NCI-H460 (cell line): ENCODE measurements at places on chromosomes 7 and 10.

- no peak for DNase-seq
Measured at GRCh38 chr10:16991011-16991410, 138.6 kb downstream of the CUBN start.

DNA sequence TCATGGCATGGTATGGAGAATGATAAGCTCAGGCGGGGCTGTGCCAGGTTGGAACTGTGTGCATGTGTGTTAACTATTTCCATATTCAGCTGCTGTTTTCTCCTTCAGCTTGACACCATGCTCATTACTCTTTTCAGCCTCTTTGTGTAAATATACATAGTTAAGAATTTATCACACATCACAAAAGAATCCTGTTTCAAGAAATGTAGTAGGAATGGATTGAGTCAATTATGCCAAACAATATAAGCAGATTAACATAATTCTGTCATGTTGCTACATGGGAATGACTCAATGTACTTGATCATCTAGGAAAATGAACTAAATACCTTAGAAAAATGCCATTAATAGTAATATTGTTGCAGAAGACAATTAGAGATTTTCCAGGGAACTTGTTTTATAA is 687.4 kb downstream of the PARD3 start:
- no peak for DNase-seq

- no peak for DNase-seq
Measured at GRCh38 chr7:141441837-141442627, 109.2 kb upstream of the AGK start.

DNA sequence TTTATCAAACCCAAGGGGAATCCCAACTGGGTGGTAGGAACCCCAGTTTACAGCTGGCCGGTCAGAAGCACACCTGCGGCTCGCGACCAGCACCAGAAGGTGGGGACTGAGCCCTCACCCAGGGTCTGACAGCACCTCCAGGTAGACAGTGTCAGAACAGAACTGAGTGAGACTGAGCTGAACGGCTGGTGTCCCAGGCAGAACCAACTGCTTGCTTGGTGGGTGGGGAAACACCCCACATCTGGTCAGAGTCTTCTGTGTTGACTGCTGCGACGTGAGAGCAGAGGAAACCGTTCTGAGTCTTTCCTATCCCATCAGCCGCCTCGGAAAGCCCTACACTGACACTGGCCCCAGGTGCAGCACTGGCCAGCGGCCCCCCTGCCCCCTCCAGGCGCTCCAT is 160.7 kb downstream of the MAD1L1 start:
- DNase-seq = no peak

- DNase-seq = no peak
Measured at GRCh38 chr7:143043391-143043790, 8.8 kb upstream of the OR6V1 start.

GRCh38 chr7:79176859-79177477 is 276.5 kb downstream of the MAGI2 start:
- DNase-seq = peak; percentile 47

- DNase-seq = no peak
Measured at GRCh38 chr10:88541116-88541626, 41.9 kb downstream of the RNLS start.

GRCh38 chr7:142709921-142710320 is 39.4 kb upstream of the PRSS1 start:
- no peak for DNase-seq

- DNase-seq = no peak
Measured at GRCh38 chr7:104296900-104297299, 31.5 kb upstream of the LHFPL3 start.

GRCh38 chr7:76430211-76430610 is 5.5 kb downstream of the ZP3 start:
- DNase-seq = no peak

DNA sequence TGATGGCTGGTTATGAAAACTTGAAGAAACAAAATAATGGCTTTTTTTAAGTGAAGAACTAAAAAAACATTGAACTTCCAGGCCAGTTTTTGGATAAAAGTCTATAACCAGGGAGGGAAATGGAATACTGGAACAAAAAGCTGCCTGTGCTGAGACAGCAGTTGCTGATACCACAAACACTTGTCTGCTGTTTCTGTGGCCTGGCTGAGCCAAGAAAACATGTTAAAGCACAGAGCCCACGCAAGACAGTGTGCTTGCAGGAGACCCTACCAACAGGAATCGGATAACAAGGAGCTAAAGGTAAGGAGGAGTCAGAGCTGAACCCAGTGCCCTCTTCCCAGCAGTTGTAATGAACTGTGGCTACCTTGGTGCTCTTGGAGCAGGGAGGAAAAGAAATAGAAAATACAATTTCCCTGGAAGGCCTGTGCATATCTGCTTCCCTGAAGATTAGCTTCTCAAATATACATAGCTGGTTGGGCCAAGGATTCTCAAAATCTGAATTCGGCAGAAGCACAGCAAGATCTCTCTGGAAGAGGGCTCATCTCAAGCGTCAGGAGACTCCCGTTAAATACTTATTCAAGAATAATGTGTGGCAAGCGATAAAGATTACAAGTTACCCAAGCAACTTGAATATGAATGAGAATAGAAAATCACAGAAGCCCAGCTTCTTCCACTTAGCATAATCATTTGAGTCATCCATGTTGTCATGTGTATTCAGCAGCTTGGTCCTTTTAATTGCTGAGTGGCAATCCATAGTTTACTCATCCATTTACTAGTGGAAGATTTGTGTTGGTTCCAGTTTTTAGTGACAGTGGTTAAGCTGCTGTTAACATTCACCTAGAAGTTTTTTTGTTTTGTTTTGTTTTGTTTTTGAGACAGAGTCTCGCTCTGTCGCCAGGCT is 87.6 kb downstream of the NOD1 start:
- DNase-seq = no peak

DNA sequence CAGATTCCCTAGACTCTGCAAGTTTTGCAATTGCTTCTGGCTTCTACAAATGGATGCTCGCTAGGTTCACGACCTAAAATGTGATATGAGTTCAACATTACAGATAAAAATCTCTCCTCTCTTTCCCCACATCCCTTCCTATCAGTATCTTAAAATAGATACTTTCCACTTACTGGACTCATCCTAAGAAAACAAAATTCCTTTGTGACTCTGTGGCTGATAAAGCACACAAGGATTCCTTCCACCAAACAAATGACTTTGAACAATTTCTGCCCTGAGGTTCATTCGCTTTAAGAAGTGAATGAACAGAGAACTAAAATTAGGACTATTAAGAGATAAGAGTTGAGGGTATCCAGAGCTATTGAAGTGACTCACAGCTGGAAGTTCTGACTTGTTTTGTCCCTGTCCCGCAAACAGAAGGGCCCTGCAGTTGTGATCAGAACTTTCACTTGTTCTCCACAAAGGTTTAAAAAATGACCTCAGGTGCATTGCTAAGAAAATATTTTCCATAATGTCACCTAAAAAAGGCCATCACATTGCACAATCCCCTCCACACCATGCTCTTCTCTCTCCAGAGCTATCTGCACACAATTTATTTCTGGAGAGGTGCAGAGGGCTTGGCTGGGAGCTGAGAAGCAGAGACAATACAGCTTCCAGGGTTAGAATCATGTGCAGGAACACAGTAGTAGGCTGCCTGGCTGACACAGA is 96.1 kb downstream of the PIP4K2A start:
- DNase-seq = no peak

DNA sequence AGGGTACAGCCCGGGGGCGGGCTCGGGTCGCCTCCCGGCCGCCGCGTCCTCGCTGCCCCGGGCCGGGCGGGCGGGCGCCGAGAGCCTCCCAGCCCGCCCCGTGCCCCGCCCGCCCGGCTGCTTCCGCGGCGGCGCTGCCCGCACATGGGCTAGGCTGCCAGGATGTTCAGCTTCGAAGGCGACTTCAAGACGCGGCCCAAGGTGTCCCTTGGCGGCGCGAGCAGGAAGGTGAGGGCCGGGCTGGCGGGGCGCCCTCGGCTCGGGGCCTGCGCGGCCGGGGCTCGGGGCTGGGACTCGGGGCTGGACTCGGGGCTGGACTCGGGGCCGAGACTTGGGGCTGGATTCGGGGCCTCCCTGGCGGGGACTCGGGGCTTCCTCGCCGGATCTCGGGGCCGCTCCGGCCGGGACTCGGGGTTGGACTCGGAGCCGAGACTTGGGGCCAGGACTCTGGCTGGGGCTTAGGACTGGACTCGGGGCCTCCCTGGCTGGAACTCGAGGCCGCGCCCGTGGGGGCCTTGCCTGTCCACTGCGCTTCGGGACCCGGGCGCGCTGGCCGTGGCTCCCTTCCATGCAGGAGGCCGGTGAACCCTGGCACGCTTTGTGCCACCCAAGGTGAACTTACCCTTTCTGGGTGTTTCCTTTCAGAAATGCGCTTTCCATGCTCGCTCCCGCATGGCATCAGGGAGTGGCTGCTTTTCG is 534 bp downstream of the UBE3C start:
- no peak for DNase-seq

DNA sequence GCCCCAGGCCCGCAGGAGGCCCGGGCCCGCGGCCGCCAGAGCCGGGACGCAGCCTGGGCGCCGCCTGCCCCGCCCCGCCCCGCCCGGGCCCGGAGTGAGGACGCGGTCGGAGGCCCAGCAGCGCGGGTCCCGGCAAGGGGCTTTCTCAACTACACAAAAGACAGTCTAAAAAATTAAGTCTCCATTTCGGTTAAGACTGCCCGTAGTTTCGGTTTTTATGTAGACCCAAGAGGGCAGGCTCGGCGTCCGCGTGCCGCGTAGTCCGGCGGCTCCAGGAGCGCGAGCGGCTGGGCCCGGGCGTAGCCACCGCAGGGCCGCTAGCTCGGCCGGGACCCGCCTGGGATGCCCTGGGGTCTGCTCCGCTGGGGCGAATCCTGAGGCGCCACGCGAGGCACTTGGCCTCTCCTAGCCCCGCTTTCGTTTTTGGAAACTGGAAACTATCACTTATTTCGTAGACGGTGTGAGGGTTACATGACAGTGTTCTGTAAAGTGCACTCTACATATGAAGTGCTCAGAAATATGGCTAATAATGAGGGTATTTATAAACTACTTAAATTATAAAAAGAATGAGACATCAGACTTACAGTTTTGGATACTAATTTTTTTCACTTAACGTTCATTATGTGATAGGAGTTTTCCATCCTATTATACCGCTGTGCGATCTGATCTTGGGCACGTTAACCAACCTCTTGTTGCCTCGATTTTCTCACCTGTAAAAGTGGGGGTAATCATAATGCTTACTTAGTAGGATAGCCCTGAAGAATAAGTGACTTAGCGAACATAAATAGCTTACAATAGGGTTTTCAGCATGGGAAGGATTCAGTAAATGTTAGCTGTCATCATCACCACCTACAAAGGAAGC is 573 bp downstream of the BLVRA start:
- no peak for DNase-seq

GRCh38 chr10:126196281-126196680 is 192.0 kb downstream of the ADAM12 start:
- no peak for DNase-seq

GRCh38 chr10:127943336-127943910 is 36.5 kb downstream of the PTPRE start:
- no peak for DNase-seq

- no peak for DNase-seq
Measured at GRCh38 chr7:99002827-99003212, 124.5 kb downstream of the TRRAP start.

DNA sequence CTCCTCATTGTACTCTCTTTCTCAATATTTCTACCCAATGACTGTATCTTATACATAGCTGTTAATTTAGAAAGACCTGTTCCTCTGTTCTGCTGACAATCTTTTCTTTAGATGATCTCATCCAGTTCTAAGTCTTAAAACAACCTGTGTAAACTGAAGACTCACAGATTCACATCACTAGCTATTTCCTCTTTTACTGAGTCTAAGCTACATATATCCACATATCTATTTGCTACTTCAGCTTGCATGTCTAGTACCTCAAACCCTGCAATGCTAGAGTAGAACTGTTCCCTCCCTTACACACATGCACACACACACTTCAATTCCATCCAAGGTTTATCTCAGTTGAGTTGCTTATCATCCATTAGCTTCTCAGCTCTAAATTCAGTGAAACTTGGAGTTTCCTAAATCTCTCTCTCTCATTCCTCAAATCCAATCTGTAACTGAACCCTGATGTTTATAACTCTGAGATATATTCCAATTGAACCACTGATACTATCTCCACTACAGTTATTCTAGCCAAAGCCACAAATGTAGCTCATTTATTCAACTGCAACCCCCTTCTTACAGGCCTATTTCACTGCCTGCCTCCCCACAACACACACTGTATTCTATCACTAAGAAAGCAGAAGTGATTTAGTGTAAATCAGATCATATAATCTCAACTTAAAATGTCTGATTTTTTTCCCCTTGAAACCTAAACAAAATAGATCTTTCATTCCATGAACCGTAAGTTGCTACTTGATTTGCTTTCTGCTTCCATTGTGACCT is 1036.8 kb upstream of the POT1 start:
- no peak for DNase-seq

DNA sequence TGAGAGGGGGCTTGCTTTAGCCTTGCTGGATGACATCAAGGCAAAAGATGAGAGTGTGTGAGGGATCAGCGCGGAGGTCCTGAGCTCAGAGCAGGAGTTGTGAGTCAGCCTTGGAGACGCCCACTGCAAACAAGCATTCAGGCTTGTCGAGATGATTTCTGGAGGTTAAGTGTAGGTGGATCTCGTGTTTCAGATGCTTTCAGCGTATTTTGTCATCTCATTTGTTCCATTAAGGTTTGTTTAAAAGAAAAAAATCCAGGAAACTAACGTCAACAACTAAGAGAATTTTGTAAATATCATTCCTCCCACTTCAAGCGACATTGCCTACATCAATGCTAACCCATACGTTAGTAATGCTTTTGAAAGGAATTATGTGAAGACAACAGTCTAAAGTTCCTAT is 715.4 kb upstream of the NRP1 start:
- DNase-seq = no peak

- no peak for DNase-seq
Measured at GRCh38 chr10:103983367-103983911, 16.5 kb downstream of the SLK start.

DNA sequence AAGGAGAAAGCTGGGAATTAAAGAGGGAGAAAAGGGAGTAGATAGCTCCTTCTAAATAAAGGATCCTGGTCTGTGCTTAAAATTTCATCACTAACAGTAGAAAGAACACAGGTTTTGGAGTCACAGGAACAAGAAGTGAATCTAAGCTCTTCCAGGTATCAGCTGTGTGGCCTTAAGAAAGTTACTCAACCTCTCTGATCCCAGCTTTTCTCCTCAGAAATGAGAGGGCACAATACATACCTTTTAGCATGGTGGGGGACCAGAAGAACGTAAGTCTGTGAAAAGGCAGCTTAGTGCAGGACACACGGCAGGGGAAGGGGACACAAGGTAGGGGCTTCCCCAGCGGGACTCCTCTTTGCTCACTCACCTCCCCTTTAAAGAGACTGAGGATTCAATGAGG is 13.4 kb downstream of the GFRA1 start:
- DNase-seq = no peak

DNA sequence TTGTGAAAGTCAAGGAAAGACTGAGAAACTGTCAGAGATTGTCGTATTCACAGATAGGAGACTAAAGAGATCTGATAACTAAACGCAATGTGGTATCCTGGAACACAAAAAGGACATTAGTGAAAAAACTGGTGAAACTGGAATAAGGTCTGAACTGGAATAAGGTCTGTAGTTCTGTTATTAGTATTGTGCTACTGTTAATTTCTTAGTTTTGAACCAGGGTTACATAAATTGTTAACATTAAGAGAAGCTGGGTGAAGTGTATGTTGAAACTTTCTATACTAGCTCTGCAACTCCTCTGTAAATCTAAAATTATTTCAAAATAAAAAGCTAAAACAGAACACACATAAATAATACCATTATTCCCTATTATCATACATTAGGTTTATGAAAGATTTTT is 3.4 kb upstream of the NT5C2 start:
- no peak for DNase-seq
